ENCODE measurements at places on chromosomes 5 and 9. TPM values are rescaled to one million over a fixed set of nuclear protein-coding genes. Genes with fewer than 3 reads are reported as not detected.

Gene TSLP
- 1.0 TPM for total RNA-seq

GRCh38 chr9:95892690-95893089 lies 17.2 kb downstream of the ERCC6L2 start:
- DNase-seq, result no peak

Gene LECT2
- total RNA-seq, result not detected

- DNase-seq, result no peak
These were observed 131.0 kb downstream of the RASGRF2 start for GRCh38 chr5:81091199-81091598.

DNA sequence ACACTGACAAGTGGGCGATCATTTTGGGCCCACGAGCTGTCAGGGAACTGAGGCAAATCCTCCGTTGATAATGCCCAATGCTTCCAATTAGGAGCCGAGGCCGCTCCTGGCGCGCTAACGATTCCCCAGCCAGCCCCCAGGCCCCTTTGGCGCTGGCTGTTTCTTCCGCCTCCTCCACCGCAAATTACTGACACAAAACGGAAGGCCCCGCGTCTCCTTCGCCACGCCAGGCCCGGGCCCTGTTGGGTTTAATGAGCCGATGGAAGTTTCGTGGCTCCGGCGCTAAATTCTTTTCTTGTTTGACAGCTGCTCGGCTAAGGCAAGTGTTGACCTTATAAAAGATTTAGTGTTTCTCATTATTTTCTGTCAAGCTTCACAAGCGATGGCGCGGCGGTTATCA lies 25.7 kb upstream of the BARHL1 start:
- DNase-seq, result no peak

GRCh38 chr9:72826996-72827949 lies 125.6 kb downstream of the ALDH1A1 start:
- DNase-seq, result no peak

Gene SLC6A7
- not detected for total RNA-seq

DNA sequence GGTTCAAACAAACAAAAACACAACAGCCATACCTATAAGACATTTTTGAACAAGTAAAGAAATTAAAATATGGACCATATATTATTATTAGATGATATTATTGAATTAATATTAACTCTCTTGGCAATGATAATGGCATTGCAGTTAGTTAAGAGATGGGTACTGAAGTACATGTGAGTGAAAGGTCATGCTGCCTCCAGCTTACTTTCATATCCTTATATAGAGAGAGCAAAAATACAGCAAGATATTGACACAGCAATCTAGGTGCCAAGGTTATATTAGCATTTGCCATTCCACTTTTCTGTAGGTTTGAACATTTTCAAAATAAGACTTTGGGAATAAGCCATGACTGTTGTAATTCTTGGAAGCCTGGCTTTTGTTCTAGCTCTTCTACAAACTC lies 6.1 kb downstream of the TNFSF8 start:
- no peak for DNase-seq

DNA sequence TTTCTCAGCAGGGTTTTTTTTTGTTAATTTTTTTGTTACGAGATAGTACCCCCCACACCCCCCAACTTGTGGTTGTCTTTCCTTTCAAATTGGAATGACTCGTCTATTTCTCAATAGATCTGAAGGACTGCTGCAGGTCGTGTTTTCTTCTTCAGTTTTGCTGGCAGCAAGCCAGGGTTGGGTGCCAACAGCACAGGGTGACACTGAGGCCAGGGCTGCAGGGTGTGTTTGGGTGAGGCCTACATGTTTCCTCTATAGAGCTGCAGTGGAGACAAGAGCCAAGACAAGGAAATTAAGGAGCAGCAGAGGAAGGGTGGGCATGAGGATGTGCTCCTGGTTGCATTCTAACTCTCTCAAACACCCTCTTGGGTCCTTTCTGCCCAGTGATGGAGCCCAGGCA lies 52.2 kb downstream of the NXNL2 start:
- no peak for DNase-seq

GRCh38 chr5:95959051-95959887 lies 2.4 kb downstream of the ELL2 start:
- peak; percentile 32 for DNase-seq

- DNase-seq, result no peak
These were observed 873.8 kb upstream of the WWC1 start for GRCh38 chr5:167417662-167418061.

Gene PPP2R2B
- 0.72 TPM for total RNA-seq

DNA sequence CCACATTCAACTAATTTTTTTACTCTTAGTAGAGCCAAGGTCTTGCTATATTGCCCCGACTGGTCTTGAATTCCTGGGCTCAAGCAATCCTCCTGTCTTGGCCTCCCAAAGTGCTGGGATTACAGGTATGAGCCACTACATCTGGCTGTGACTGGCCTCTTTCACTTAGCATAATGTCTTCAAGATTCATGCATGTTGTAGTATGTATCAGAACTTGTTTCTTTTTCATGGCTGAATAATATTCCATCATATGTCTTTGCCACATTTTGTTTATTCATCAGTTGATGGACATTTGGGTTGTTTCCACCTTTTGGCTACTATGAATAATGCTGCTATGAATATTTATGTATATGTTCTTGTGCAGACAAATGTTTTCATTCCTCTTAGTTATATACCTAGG lies 12.8 kb upstream of the WHRN start:
- DNase-seq, result no peak
